ENCODE measurements at places on chromosomes 4 and X.

- H3K36me3 ChIP-seq, result no peaks in the 10 kb centered on the region
- H3K4me3 ChIP-seq, result no peak overlapping the region
- no peaks in the 10 kb centered on the region for H3K27me3 ChIP-seq
- no peaks in the 10 kb centered on the region for H3K4me1 ChIP-seq
- DNase-seq, result no peak
Observed at GRCh38 chr4:138588501-138588900, 346.4 kb upstream of the SLC7A11 start.

DNA sequence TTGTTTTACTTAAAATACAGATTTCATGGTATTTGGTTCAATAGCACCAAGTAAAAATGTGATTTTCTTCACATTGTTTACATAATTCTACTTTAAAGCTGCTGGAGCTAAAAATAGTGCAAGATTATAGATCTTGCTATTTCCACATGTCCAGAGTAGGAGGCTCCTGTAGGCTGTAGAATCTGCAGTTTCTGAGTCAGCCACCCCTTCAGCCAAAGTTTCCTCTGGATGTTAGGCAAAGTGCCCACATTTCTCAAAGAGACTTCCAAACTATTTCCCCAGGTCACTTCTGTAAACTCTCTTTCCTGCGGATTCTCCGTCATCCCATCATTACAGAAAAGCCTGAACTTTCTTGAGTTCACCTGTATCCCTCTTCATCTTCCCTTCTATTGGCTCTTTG is 342.5 kb upstream of the FSTL5 start:
- no peaks in the 10 kb centered on the region for H3K4me1 ChIP-seq
- H3K36me3 ChIP-seq, result no peaks in the 10 kb centered on the region
- no peak overlapping the region for H3K27ac ChIP-seq
- H3K27me3 ChIP-seq, result no peaks in the 10 kb centered on the region

GRCh38 chrX:47187106-47187677 is 6.4 kb upstream of the UBA1 start:
- no peak for DNase-seq
- H3K4me3 ChIP-seq, result no peak overlapping the region
- H3K4me1 ChIP-seq, result no peaks in the 10 kb centered on the region
- H3K27me3 ChIP-seq, result no peaks in the 10 kb centered on the region
- H3K27ac ChIP-seq, result no peak overlapping the region
- H3K36me3 ChIP-seq, result peaks cover 32% of the 10 kb centered on the region

DNA sequence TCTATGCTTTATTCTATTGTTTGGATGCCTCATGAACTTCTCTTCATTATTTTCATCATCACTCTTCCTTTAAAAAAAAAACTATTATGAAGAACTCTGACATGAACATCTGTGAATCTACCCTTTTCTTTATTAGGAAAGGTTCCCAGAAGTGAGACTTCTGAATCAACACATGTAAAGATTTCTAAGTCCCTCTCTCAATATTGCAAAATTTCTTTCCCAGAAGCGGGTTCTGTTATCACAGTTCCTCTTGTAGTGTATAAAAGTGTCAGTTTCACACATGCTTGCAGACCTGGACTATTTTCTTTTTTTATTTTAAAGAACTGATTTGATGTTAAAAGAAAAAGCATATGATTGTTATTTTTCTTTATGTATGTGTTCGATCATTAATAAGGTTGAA is 330.8 kb upstream of the KLF3 start:
- no peaks in the 10 kb centered on the region for H3K27me3 ChIP-seq
- no peak for DNase-seq
- no peak overlapping the region for H3K27ac ChIP-seq
- peaks cover 53% of the 10 kb centered on the region for H3K4me1 ChIP-seq
- H3K36me3 ChIP-seq, result no peaks in the 10 kb centered on the region

GRCh38 chrX:153320555-153321184 is 897 bp downstream of the PNMA6F start:
- H3K27ac ChIP-seq, result no peak overlapping the region
- no peaks in the 10 kb centered on the region for H3K4me1 ChIP-seq
- H3K4me3 ChIP-seq, result no peak overlapping the region
- no peak for DNase-seq
- no peaks in the 10 kb centered on the region for H3K36me3 ChIP-seq

- no peaks in the 10 kb centered on the region for H3K4me1 ChIP-seq
- H3K27me3 ChIP-seq, result no peaks in the 10 kb centered on the region
- H3K36me3 ChIP-seq, result no peaks in the 10 kb centered on the region
- H3K27ac ChIP-seq, result no peak overlapping the region
- no peak for DNase-seq
Observed at GRCh38 chrX:136347706-136348105, 46.9 kb downstream of the ADGRG4 start.

- no peak overlapping the region for H3K27ac ChIP-seq
- no peaks in the 10 kb centered on the region for H3K4me1 ChIP-seq
- no peaks in the 10 kb centered on the region for H3K27me3 ChIP-seq
- no peaks in the 10 kb centered on the region for H3K36me3 ChIP-seq
Observed at GRCh38 chrX:19183761-19184477, 61.7 kb upstream of the ADGRG2 start.

GRCh38 chrX:153029875-153030274 is 26.4 kb upstream of the PNMA3 start:
- H3K27ac ChIP-seq, result no peak overlapping the region
- no peak for DNase-seq

DNA sequence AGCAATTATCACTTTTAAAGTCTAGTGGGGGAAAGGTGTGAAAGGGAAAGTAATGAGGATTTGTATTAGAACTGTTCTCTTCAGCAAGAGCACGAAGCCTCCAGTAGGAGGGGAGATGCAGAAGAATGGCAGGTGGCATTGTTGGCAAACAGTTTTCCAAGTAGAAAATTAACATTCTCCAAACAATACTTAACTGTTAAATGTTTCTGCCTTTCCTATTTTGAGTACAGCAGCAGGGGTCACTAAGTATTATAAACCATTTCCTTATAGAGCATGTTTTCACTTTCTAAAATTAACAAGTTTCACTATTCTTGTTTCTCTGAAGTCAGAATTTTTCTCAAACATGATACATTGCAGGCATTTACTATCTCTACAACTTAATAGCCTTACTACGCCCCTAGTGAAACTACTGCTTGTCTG is 58.7 kb downstream of the LEF1 start:
- no peaks in the 10 kb centered on the region for H3K36me3 ChIP-seq
- peaks cover 72% of the 10 kb centered on the region for H3K4me1 ChIP-seq
- peak overlapping the region; percentile 80 for H3K27ac ChIP-seq
- H3K4me3 ChIP-seq, result peak overlapping the region; percentile 7
- H3K27me3 ChIP-seq, result no peaks in the 10 kb centered on the region

- no peak overlapping the region for H3K4me3 ChIP-seq
- no peaks in the 10 kb centered on the region for H3K36me3 ChIP-seq
- H3K27me3 ChIP-seq, result no peaks in the 10 kb centered on the region
- DNase-seq, result no peak
- no peaks in the 10 kb centered on the region for H3K4me1 ChIP-seq
Observed at GRCh38 chr4:73859614-73860088, 6.6 kb downstream of the PF4V1 start.

DNA sequence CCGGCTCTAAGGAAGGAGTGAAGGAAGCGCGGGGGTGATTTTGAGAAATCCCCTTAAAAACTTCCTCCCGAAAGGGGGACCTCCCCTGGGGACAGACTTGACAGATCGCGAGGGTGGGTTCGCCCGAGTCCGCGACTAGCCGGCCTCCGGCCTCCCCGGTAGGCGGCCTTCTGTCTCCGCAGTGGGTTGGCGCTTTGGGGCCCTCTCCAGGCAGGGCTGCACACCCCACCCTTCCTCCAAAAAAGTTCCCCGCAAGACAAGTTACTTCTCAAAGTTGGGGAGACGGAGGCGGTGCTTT is 24.8 kb downstream of the HOPX start:
- peaks cover 32% of the 10 kb centered on the region for H3K4me1 ChIP-seq
- no peak overlapping the region for H3K27ac ChIP-seq
- no peaks in the 10 kb centered on the region for H3K36me3 ChIP-seq
- H3K4me3 ChIP-seq, result peak overlapping the region; percentile 66
- DNase-seq, result no peak

DNA sequence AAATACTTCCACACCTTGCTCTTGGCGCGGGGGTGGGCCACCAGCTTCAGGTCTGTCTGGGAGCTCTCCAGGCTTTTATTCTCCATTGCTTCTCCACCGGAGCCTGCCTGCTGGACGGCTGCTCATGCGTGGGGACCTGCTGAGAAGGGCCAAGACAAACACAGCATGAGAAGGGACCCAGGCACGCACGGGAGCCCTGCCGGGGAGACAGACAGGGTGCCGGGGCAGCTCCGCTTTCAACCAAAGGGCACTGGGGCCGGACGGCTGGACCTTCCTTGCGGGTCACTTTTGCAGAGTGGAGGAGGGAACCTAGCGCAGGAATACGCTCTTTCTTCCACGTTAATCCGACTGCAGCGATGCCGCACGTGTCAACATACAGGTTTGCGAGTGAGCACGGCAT is 10.1 kb downstream of the DHRSX start:
- H3K4me1 ChIP-seq, result no peaks in the 10 kb centered on the region
- H3K36me3 ChIP-seq, result no peaks in the 10 kb centered on the region
- H3K27me3 ChIP-seq, result no peaks in the 10 kb centered on the region
- H3K4me3 ChIP-seq, result no peak overlapping the region
- DNase-seq, result no peak
- no peak overlapping the region for H3K27ac ChIP-seq

DNA sequence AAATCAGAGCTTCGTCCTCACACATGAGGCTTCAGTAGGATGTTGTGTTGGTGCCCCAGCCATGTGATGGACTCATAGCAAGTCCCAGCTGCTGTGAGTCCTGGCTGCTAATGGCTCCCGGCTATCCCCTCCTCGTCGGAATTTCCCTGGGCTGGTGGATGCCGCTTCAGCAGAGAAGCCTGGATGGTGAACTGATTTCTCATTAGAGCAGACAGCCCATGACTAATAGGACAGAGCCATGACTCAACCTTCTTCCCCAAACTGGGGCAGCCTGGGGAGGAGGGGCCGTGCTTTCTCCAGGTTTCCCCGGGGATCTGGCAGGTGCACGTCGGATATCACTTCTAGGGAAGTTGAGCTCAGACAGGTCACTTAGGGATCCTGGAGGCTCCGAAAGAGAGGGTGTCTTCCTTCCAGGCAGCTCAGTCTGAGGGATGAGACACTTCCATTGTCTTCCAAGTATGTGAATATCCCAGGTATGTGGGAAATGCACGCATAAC is 112.7 kb downstream of the ASMT start:
- no peaks in the 10 kb centered on the region for H3K36me3 ChIP-seq
- no peak overlapping the region for H3K27ac ChIP-seq
- no peaks in the 10 kb centered on the region for H3K27me3 ChIP-seq
- H3K4me3 ChIP-seq, result no peak overlapping the region

- H3K4me1 ChIP-seq, result no peaks in the 10 kb centered on the region
- DNase-seq, result no peak
- H3K36me3 ChIP-seq, result no peaks in the 10 kb centered on the region
- no peak overlapping the region for H3K27ac ChIP-seq
- H3K4me3 ChIP-seq, result no peak overlapping the region
- no peaks in the 10 kb centered on the region for H3K27me3 ChIP-seq
Observed at GRCh38 chr4:65007841-65008439, 598.7 kb upstream of the TECRL start.

- no peak for DNase-seq
- no peak overlapping the region for H3K27ac ChIP-seq
- no peaks in the 10 kb centered on the region for H3K36me3 ChIP-seq
- H3K27me3 ChIP-seq, result no peaks in the 10 kb centered on the region
Observed at GRCh38 chr4:127660284-127660885, 27.6 kb downstream of the INTU start.

GRCh38 chr4:54234497-54235205 is 5.6 kb downstream of the PDGFRA start:
- DNase-seq, result no peak
- no peak overlapping the region for H3K4me3 ChIP-seq
- H3K4me1 ChIP-seq, result no peaks in the 10 kb centered on the region
- H3K36me3 ChIP-seq, result no peaks in the 10 kb centered on the region
- H3K27me3 ChIP-seq, result peaks cover 4% of the 10 kb centered on the region
- H3K27ac ChIP-seq, result no peak overlapping the region

Data from naive thymus-derived CD4-positive, alpha-beta T cell (primary cell).